ENCODE measurements at places on chromosomes 5 and 9. TPM values are rescaled to one million over a fixed set of nuclear protein-coding genes. Genes with fewer than 3 reads are reported as not detected.

CPLANE1 gene
- polyA plus RNA-seq: 30.0 TPM

TMEM141 gene
- 81.8 TPM for polyA plus RNA-seq

PAPPA gene
- polyA plus RNA-seq: 2.9 TPM

PITX1 gene
- not detected for polyA plus RNA-seq

NAIP gene
- polyA plus RNA-seq: 27.1 TPM

COL27A1 gene
- 35.1 TPM for polyA plus RNA-seq

IFNA21 gene
- not detected for polyA plus RNA-seq

PCDHA6 gene
- polyA plus RNA-seq: 0.41 TPM

MCTP1 gene
- 4.3 TPM for polyA plus RNA-seq

PCDHB14 gene
- polyA plus RNA-seq: 10.6 TPM

ZSWIM6 gene
- 30.5 TPM for polyA plus RNA-seq

LMX1B gene
- polyA plus RNA-seq: 19.2 TPM

ALAD gene
- 37.2 TPM for polyA plus RNA-seq

GOLM1 gene
- 160 TPM for polyA plus RNA-seq

HAVCR2 gene
- 13.9 TPM for polyA plus RNA-seq

CNTFR gene
- 29.9 TPM for polyA plus RNA-seq

PCSK1 gene
- polyA plus RNA-seq: 0.21 TPM

MOB3B gene
- 25.5 TPM for polyA plus RNA-seq

HK3 gene
- polyA plus RNA-seq: 0.88 TPM

DNA sequence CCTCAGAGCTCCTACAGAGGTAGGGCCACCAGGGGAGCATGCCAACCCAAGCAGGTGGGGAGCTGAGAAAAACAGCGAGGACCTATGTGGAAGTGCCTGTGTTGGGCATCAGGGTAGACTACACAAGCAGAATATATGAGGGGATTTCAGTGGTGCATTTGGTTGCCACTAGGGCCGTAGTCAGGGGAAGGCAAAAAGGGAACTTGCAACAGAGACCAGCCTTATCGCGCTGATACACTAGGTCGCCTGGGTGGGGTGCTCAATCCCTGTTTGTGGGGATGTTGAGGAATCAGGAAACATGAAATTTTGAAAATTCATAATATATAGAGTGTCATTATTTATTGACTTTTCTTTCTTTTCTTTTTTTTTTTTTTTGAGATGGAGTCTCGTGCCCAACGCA is 370.9 kb upstream of the PRR16 start:
- no peak for DNase-seq

GRCh38 chr5:135502836-135503520 is 32.8 kb downstream of the NEUROG1 start:
- no peak for DNase-seq

- no peak for DNase-seq
These were observed 93.5 kb downstream of the MARCHF3 start for GRCh38 chr5:126936775-126937418.

DNA sequence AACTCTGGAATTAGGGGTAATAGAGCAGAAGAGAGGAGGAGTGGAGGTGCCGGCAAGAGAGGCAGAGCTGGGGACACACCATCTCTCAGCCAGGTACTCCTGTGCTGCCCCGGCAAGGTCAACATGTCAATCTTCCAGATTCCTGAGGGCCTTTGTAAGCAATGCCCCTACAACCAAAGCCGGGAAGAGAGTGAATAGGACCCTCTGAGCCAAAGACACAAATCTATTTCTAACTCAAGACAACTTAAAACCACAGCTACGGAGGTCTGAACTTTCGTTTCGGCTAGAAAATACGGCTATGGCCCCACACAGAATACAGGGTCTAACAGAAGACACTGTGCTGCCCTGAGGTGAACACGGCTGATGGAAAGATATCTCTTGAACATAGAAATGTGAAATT is 66.6 kb downstream of the SERINC5 start:
- DNase-seq: no peak

DNA sequence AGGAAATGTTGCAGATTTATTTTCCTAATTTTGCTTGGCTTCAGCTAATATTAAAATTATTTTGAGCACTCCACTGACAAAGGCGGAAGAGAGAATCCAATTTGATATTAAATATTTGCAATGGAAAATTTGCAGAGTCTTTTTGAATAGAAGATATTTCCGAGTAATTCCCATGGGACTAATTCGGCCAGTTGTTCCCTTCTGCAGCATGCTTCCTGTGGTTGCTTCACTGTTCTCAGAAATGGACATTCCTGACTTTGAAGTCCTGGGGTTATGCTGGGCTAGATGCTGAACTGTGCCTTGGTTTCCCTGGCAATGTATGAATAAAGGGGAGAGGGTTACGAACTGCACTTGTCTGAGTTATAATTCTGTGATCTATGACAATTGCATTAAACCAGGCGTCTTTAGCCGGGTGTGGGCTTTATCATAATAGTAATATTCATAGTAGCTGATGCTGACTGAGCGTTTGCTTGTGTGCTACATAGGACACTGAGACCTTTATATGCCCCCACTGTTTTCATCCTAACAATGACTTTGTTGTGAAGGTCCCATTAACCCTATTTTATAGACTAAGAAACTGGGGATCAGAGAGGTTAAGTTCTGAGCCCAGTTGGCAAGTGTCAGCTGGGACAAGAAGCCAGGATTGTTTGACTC is 114.5 kb upstream of the SPRY4 start:
- no peak for DNase-seq

- no peak for DNase-seq
These were observed 44.4 kb downstream of the MAP1B start for GRCh38 chr5:72151646-72152045.

GRCh38 chr5:98930972-98931762 is 2.4 kb upstream of the CHD1 start:
- no peak for DNase-seq

- no peak for DNase-seq
These were observed 24.6 kb downstream of the CDHR2 start for GRCh38 chr5:176573564-176574296.

GRCh38 chr9:36791222-36791950 is 218.7 kb downstream of the MELK start:
- DNase-seq: no peak

- no peak for DNase-seq
These were observed 48.5 kb downstream of the WNK2 start for GRCh38 chr9:93232388-93232960.

- no peak for DNase-seq
These were observed 3.7 kb downstream of the OTULIN start for GRCh38 chr5:14668181-14668591.

DNA sequence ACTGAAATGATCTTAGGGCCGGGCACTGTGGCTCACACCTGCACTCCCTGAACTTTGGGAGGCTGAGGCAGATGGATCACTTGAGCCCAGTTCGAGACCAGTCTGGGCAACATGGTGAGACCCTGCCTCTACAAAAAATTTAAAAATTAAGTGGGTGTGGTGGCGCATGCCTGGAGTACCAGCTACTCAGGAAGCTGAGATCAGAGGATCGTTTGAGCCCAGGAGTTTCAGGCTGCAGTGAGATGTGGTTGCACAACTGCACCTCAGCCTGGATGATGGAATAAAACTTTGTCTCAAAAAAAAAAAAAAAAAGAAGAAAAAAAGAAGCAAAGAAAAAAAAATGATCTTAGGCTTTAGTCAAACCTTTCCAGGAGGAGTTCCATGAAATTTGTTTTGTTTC is 41.8 kb downstream of the MEF2C start:
- DNase-seq: no peak

- DNase-seq: no peak
These were observed 19.0 kb upstream of the SPINK4 start for GRCh38 chr9:33220681-33221567.

- DNase-seq: no peak
These were observed 6.9 kb downstream of the ARHGAP26 start for GRCh38 chr5:142777099-142777498.

DNA sequence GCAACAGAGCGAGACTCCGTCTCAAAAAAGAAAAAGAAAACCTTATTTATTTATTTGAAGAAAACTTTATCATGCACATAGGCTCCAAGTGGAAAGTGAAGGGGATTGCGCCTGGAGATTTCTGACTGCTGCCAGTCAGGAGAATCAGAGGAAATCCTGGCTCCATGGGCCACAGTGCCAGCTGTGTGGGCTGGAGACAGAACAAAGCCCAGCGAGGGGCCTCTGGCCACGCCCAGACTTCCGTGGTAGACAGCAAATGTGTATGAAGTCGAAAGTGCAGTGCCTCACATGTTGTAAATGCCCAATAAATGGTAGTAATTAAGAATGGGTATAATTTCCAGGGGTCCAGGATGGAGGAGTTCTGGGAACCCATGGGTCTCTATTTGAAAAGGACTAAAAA is 75.8 kb upstream of the WWC1 start:
- DNase-seq: no peak

- no peak for DNase-seq
These were observed 77.0 kb downstream of the ANKRD55 start for GRCh38 chr5:56155992-56156584.

DNA sequence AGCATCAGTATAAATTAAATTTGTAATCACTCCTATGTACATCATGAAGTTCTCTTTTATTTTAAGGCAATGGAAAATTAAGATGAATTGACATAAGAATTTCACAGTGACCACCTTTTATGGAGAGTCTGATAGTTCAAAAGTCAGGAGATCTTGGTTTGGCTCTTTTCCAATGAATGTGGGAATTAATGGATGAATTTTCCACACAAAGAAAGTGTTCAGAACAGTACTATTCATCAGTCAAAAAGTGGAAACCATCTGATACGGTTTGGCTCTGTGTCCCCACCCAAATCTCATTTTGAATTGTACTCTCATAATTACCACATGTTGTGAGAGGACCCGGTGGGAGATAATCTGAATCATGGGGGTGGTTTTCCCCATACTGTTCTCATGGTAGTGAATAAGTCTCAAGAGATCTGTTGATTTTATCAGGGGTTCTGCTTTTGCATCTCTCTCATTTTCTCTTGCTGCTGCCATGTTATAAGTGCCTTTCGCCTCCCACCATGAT is 24.5 kb downstream of the CCDC125 start:
- DNase-seq: no peak

- DNase-seq: no peak
These were observed 56.4 kb upstream of the GOLPH3 start for GRCh38 chr5:32230356-32231099.

DNA sequence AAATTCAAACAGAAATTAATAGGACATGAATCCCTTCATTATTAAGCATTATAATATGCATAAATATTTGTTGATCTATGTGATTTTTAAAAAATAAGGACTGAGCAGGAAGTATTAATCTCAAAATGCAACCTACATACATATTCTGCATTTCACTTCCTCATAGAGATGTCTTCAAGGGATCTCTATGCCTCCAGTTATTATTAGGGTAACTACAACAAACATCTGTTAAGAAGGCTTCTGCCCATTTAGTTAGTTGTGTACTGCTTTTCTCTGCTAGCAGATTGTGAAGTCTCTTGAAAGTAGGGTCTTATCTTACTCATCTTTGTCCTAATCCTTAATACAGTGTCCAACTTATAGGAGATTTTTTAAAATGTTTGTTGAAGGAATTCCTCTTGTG is 414.1 kb downstream of the ACTL7B start:
- DNase-seq: no peak

GRCh38 chr5:4924577-4924976 is 215.6 kb upstream of the ADAMTS16 start:
- no peak for DNase-seq

GRCh38 chr9:106861640-106862109 is 1.3 kb upstream of the ZNF462 start:
- no peak for DNase-seq

GRCh38 chr9:33249983-33250382 is 10.0 kb downstream of the SPINK4 start:
- DNase-seq: no peak

- DNase-seq: no peak
These were observed 138.2 kb downstream of the PCSK1 start for GRCh38 chr5:96294884-96295202.

DNA sequence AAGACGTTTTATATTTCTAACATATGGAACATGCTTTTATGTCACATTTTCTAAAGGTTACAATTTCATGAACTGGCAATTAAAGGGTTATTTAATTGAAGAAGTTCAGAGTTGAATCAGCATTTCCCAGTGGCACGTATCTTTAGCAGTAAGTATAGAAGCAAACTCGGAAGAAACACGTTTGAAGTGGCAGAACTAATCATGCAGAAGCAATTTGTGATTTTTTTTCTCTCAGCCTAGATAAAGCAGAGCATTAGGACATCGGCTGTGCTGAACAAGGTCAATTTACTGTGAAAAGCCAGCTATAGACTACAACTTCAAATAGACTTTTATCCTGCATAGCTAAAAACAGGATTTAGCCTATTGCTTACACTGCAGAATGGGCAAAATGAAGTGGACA is 104.7 kb downstream of the ISL1 start:
- DNase-seq: no peak

DNA sequence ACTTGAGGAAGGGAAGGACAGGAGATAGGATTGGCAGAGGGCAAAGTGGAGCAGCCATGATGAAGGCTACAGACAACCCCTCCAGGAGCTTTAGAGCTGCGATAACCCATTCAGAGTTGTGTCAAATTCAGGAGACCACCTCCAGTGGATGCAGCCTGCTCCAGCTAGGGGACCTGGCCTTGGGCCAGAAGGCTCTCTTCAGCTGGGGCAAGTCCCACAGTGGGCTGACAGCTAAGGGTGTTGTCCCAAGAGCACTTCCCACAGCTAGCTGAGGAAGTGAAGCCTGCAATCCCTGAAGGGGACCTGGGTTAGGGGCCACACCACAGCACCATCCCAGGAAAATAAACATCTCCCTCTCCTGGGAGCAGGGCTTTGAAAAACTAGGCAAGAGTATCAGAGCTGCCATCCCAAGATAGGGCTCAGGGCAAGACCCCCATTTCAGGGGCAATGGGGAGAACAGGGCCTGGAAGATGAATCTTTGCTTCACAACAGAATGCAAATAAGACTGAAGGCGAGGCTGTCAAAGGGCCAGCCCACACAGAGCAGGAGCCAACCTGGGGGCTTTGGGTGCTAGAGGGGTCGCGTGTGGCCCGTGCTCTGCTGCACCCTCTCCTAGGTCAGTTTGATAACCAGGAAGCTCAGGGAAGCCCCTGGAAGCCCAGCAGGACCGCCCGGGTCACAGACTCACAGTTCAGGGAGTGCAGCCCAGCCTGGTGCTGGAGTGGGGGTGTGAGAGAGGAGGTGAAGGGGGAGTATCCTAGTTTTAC is 19.3 kb upstream of the DAPK1 start:
- no peak for DNase-seq

- no peak for DNase-seq
These were observed 352.1 kb upstream of the CD180 start for GRCh38 chr5:67548520-67549295.

Measured in renal cortex interstitium (tissue), 15 donors.